ENCODE measurements at places on chromosomes 1 and 21. TPM values are rescaled to one million over a fixed set of nuclear protein-coding genes. Genes with fewer than 3 reads are reported as not detected.

The OR2G6 gene
- not detected for total RNA-seq

The OR6F1 gene
- not detected for total RNA-seq

The PDIK1L gene
- 4.3 TPM for total RNA-seq

GRCh38 chr1:245589906-245590305 is 435.1 kb downstream of the KIF26B start:
- DNase-seq = no peak

DNA sequence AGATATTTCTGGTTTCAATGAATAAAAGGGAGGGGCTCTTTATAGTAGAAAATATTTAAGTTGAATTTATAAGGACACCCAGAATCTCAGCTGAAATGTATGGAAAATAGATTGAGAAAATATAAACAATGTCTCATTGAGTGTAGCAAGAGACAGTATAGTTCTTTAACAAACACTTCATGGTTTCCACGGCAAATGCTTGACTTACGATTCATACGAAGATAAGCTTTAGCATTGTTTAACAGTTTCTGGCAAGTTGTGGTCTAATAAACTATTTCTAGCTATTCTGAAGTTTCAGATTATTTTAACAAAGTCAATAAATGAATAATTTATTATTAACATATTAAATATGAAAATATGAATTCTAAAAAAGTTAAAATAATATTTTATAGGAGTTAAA is 1419.4 kb downstream of the KCNT2 start:
- no peak for DNase-seq

DNA sequence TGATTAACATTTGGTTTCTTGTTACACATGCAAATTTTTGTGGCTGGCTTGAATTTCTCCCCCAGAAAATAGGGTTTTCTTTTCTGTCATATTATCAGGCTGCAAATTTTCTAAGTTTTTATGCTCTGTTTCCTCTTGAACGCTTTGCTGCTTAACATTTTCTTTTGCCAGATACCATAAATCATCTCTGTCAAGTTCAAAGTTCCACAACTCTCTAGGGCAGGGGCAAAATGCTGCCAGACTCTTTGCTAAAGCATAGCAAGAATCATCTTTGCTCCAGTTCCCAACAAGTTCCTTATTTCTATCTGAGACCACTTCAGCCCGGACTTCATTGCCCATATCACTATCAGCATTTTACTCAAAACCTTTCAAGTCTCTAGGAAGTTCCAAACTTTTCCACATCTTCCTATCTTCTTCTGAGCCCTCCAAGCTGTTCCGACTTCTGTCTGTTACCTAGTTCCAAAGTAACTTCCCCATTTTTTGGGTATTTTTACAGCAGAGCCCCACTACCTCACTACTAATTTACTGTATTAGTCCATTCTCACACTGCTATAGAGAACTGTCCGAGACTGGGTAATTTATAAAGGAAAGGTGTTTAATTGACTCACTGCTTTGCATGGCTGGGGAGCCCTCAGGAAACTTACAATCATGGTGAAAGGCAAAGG is 486.9 kb upstream of the NCAM2 start:
- DNase-seq = no peak

DNA sequence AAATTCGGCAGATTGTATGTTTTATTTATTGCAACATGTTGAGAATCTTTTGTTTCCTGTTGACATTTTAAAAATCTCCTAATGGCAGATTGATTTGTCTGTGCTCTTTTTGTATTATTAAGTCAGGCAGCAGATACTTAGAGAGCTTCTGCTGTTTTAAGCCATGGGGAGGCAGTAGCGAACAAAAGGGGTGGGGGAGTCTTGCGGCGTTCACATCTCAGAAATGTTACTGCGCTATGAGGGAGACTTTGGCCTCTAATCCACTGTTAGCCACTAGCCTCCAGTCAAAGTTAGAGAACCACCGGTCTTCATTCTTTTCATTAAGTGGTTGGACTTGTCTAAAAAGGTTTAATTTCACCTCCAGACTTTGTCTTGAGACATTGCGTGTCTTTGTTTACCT is 93.6 kb downstream of the DYRK1A start:
- DNase-seq = no peak

GRCh38 chr1:108044318-108044717 is 79.3 kb upstream of the VAV3 start:
- DNase-seq = no peak

DNA sequence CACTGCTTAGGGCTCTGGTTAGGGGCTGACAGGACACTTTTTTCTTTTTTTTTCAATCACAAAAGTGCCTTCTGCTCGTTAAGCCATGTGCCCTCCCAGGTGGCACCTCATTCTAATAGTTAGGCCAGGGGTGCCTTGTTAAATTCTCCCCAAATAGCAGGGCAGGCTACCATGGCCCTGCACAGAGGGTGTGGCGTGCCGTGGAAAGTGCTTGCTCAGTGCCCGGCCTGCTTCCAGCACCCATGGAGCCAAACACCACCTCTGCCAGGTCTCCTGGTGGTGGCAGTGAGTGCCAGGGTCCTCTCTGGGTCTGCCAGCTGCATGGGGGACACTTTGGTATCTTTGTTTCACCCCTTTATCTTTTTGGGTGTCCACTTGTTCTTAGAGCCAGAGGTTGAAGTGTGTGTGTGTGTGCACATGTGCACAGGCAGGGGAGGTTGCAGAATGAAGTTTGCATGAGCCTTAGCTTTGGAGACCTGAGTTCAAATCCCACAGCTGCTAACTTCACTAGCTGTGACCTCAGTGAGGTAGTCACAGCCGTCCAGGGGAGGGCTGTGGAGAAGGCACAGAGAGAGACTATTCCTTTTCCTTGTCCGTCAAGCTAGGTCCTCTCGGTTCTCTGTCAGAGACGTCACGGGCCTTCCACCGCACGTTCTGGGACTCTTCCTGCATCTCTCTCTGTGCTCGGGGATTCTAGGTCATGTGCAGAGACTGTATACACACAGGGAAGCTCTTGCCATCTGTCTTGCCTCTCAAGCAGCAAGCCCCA is 39.9 kb upstream of the CSF3R start:
- DNase-seq = no peak
